ENCODE measurements at places on chromosomes 5 and 9.

GRCh38 chr9:11206925-11207324, 594.1 kb upstream of the PTPRD start:
- no peak for DNase-seq

GRCh38 chr9:123614306-123615263, 258.6 kb downstream of the CRB2 start:
- no peak for DNase-seq

GRCh38 chr5:34491251-34491620, 164.9 kb upstream of the RAI14 start:
- no peak for DNase-seq

DNA sequence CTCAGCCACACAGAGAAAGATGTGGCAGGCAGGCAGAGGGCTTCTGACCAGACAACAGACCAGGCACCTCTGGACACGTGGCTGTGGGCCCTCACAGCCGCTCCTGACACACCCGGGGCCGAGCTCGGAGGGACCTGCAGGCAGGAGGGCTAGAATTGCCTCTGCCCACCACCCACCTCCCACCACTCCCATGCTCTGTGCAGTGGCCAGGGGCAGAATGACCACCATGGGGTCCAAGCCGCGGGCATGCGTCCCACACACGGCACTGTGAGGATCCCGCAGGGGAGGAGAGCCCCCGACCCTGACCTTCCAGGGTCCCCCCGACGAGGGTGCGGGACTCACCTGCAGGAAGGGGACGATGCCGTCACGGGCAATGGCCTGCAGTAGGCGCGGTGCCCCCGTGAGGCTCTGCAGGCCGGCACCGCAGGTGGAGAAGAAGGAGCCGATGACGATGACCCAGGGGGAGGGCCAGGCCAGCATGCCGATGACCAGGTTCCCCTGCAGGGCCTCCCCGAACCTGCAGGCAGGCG, 34.3 kb downstream of the SLC12A7 start:
- DNase-seq, result no peak

DNA sequence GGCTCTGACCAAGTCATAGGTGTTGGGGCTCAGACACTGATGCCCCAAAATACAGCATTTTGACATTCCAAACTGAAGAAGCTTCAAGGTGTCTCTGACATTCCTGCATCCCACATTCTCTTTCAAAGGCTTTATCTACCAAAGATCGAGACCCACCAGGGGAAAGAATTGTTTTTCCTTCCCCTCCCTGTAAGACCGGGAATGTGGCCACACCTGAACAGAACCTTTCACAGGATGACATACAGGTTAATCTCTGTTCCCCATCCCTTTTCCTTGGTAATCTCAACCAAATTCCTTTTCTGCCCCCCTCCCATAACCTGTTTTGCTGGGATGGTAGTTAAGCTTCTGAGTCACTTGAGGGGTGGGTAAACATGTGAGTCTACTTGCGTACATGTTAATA, 72.3 kb downstream of the IQGAP2 start:
- no peak for DNase-seq

DNA sequence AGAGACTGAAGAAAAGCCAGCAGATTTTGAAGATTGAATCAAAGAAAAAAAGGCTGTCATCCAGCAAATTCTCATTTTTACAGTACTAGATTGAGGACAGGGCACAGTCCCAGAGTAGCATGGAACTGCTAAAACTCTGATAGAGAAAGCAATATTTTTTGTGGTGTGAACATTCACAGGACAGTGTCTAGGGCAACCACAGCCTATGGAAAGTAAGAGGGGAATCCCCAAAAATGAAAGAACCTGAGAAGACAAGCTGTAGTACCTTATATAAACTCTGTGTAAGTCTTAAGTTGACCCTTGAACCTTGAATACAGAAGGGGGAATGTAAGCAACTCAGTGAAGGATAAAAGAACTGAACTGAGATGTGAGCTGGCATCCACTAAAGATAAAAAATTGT, 540.3 kb downstream of the HINT1 start:
- DNase-seq, result no peak

DNA sequence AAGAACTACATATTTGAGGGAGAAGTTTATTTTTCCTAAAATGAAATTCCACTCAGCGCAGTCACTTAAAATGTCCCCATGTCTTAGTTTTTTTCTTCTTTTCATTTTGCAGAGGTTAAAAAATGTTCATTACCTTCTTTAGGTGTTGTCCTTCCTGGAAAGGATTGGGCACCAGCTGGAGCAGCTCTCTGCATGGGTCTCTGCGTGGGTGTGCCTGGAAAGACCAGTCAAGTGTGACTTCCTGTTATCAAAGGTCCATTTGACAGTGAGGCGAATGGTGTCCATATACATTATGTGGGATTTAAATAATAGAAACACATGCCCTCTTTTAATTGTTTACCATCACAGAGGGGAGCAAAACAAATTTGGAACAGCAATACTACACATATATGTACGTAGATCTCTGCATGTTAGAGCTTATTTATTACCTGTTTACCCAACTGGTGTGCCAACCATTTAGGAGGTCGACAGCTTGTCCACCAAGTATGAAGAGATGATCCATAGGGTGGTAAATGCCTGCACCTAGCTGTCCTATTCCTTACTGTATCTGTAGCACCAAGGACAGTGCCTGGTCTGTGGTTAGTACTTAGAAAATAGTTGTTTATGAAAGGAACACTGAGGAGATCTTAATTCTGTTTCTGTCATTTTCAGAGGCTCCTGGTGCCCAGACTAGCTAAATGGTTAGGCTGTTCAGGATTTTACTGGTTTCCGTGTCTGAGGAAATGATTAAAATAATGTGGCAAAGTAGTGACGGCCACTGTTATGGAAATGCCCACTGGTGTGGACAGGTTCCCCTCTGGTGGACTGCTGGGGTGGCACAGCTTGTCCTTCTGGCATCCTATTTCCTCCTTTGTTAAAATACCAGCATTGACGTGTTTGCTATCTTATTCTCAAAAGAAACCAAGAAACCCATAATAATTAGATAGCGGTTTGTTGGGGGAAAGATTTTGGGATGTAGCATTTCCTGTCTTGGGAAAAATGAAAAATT, 200.4 kb downstream of the MAST4 start:
- no peak for DNase-seq

- peak; percentile 55 for DNase-seq
Observed at GRCh38 chr5:110965773-110966581, 105.5 kb upstream of the TSLP start.

- DNase-seq, result no peak
Observed at GRCh38 chr5:83510260-83510659, 38.7 kb downstream of the VCAN start.

- DNase-seq, result no peak
Observed at GRCh38 chr5:6043491-6044310, 334.6 kb downstream of the MED10 start.

DNA sequence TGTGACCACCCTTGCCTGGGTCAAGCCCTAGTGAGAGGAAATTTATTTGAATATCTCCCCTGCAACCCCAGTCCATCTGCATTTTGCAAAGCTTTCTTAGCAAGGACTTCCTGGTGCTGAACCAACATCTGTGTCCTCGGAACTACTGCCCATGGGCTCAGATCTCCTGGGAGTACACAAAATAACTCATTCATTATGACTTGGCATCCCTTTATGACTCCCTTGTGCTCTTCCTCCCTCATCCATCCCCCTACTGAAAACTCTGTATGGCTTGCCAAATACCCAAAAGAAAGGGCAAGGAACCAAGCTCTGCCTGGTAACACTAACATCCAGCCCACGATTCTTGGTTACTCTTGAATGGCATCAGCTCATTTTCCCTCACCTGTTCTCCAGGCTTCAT, 368.5 kb downstream of the NTRK2 start:
- no peak for DNase-seq

DNA sequence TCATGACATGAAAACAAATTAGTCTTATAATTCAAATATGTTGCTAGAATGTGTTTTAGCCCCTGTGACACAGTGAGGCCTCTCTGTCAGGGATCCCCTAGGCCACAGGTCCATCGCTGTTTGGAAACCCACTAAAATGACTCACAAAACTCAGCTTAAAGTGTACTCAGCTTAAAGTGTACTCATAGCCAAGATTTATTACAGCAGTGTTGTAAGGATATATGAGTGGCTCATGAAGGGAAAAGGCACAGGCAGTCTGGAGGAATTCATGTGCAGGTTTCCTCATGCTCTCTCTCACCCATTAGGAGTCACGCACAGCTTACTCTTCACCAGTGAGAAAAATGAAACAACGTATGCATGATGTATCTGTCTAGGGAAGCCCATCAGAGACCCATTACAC, 24.4 kb upstream of the TGFBI start:
- no peak for DNase-seq

- DNase-seq, result no peak
Observed at GRCh38 chr9:268616-269015, 54.0 kb downstream of the DOCK8 start.

DNA sequence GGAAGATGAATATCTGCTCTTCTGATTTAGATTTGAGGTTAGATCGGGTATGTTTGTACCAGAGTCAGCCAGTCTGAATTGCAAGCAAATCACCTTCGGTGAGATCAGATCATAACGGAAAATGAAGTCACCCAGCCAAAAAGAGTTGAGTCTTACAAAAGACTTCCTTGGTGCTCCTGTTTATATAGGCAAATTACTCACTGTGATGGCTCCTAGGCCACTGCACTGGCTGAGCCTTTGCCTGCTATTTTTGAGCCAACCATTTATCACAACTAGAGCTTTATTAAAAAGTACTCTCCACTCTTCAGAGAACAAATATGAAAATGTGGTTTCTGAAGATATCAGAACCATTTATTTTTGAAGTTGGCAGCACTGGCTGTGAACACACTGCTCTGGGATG, 277.7 kb upstream of the PCSK5 start:
- no peak for DNase-seq

DNA sequence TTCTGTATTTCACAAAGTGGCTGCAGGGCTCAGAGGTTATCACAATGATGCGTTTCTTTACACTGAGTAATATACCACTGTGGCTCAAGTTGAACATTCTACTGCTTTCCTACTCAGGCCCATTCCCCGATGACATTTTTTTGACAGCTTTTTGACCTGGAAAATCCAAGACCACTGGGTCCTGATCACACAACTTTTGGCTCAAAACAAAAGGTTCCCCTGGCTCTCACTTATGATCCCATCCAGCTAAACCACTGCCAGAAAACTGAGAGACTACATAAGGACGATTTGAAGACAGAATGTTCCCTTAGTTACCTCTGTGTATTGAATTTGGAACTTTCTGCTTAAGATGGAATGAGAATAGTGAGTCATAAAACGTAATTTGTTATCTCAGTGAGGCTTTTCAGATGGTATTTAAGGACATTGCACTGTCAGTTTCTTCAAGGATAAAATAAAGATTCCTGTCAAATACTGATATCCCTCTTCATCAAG, 78.0 kb upstream of the FBXL7 start:
- DNase-seq, result no peak

DNA sequence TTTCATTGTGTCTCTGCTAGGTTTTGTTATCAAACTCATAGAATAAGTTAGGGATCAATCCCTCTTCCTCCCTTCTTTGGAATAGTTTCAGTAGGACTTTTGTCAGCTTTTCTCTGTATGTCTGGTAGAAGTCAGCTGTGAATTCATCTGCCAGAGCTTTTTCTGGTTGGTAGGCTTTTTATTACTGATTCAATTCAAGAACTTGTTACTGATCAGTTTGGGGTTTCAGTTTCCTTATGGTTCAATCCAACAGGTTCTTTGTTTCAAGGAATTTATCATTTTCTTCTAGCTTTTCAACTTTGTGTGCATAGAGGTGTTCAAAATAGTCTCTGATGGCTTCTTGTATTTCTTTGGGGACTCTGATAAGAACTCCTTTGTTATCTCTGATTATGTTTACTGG, 221.7 kb downstream of the FGF10 start:
- DNase-seq, result no peak

DNA sequence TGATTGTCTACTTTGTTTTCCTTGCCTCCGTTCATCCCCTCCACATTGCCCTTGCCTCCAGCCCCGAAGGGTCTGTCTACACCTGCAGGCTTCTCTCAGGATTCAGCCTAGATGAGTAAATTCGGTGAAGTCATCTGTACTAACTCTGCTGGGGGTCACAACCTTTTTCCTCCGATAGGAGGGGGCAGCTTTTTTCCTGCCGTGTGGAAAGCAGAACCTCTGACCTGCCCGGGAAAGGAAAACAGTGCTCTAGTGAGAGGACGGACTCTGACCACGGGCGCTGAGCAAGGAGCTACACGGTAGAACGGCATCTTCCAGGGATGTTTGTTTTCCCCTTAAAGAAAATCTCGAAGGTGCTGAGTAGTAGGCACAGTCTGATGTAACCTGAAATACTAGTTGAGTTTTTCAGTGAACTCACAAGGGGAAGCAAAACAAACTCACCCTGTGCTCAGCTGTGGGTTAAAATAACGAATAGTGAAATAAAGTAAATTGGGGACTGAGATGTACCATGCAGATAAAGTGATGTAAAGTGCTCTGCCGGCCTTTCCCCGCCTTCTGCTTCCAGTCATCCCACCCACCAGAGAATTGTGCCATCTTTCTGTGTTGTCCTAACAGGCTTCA, 281.8 kb downstream of the AOPEP start:
- no peak for DNase-seq

- peak; percentile 57 for DNase-seq
Observed at GRCh38 chr5:37786862-37787519, 52.9 kb downstream of the GDNF start.

DNA sequence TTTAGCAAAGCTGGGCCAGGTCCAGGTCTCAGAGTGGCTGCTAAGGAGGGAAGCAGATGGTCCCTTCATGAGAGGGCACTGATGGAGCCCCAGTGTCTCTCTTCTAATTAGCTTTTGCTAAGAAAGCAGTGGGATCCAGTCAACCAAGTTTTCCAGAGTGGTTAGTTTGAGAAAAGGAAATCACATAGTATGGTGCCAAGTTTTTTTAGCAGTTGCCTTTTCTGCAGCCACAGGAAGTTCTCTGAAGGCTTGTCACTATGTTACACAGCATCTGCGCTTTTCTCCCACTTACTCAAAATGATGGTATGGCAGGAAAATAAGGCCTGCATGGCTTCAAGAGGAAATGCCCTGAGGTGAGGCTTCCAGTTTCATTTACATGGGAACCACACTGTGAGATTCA, 331.5 kb upstream of the ZNF462 start:
- no peak for DNase-seq
